ENCODE measurements at places on chromosomes 12 and 14.

DNA sequence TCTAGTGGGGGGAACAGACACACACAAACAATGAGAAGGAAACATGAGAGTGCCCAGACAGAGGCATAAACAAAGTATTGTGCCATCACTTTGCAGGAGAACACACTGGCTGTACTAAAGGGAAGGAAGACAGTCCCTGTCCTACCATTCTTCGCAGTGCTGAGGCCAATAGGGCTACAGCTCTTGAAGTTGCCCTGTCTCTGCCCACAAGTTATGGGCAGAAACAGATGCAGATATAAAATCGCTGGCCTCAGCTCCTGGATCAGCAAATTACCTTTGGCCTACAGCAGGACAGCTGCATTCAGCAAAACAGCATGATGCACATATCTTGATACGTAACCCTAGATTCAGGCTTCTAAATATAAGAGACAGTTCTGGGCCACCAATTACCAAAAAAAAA lies 23.0 kb upstream of the PRKAB1 start:
- no peak for DNase-seq

GRCh38 chr12:20370014-20370386 lies 1.7 kb downstream of the PDE3A start:
- no peak for DNase-seq

DNA sequence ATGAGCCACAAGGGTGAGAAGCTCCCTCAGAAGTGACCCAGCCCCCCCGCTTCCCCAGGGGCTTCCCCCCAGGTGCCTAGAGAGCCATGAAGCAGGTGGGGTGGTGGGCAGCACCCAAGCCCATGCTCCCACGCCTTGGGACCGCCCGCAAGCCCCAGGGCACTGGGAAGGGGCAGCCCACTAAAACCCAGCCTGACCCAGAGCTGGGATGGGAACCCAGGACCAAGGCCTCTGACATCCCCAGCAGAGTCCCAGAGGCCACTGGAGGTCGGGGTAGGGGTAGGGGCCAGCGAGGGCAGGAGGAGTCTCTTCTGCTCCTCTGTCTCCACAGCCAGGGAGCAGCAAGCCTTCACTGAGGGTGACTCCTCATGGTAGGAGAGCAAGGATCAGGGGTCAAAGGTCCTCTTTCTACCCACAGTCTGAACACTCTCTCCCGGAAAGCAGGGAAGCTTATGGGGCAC lies 86.5 kb upstream of the ZFP36L1 start:
- no peak for DNase-seq

GRCh38 chr14:75232597-75232996 lies 46.0 kb upstream of the FOS start:
- DNase-seq, result no peak

GRCh38 chr12:106115440-106115839 lies 23.3 kb downstream of the NUAK1 start:
- DNase-seq, result peak; percentile 82

- DNase-seq, result no peak
Observed at GRCh38 chr14:97945631-97946030, 1148.4 kb downstream of the VRK1 start.

GRCh38 chr14:40485688-40486087 lies 1053.5 kb upstream of the FBXO33 start:
- DNase-seq, result no peak

DNA sequence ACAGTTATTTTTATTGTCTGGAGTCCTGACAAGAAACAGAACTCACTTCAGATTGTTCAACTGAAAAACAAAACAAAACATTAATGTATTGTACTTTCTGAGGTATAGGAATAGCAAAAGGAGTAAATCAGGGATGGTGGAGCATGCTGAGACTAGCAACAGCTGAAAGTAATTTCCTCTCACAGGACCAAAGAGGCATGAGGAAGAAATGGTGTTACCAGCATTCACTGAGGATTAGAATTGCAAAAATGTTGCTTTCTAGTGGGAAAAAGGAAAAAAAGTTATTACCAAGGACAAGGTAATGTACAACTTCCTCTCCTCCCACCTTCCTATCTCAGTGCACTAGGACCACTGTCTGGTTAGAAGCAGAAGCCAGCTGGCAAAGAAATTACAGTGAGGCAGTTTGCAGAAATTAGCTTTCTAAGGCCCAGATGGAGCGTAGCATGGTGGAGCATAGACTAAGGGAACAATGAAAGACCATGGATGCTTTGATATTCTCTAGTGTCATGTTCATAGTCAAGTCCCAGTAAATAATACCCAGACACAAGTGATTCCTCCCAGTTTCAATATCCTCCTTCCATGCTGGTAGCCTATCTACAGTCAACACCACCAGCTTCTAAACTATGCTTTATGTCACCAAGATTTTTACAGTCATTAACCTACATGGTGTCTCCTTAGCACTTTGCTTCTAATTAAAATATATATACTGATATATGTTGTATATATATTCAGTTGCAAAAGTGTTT lies 133.7 kb upstream of the DCN start:
- no peak for DNase-seq

DNA sequence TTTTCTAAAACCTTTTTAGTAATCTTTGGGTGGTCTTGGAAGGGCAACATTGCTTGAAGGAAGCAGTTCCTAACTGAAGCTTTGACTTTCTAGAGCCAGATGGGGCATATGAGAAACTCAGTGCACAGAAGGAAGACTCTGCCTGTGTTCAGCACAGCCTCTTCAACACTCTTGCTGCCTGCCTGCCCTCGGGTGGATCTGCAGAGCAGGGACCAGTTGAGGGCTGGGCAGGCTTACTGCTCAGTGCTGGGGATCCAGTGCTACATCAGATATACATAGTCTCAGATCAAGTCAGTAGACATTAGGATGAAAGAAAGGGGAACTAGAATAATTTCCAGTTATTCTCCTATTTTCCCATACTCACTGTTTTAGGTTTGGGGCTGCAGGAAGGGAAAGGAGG lies 29.5 kb upstream of the TMX1 start:
- DNase-seq, result no peak

- DNase-seq, result peak; percentile 58
Observed at GRCh38 chr12:12032851-12033797, 37.6 kb upstream of the BCL2L14 start.

DNA sequence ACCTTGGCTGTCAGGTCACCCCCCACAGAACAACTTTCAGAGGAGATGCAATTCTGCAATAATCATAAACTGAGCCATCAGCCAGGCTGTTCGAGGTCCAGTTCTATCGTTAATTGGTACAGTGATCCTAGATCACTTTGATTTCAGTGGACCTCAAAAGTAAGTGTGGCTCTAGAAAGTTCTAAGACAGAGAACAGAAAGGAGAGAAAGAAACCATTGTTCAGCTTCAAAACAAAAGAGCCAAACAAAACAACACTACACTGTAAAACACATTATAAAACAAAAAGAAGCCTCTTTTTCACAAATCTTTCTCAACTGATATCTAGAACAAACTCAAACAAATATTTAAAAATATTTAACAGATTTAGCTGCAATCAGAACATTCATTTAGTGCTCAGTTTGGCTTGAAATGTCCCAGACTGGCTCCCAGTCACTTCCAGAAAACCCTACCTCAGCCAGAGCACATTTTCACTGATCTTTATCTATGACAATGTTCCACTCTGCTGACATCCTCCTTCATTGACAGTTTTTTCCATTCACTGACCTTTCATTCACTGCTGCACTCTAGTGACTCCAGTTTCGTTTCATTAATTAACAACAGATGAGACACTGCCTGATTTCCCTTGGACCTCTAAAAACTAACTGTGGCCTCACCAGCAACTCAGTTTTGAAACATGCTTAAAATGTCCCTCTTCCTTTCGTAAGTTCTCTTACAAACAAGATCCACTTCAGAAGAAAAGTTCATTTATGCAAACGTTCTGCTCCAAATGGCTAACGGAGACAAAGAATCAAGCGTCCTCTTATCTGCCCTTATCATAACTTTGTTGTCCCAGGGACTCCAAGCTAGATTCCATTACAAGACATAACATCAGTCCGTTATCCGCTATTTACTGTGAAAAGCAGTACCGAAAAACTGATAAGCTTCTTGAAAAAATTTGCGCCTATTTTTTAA lies 56.8 kb downstream of the DUSP16 start:
- no peak for DNase-seq

GRCh38 chr12:6157482-6157881 lies 33.0 kb upstream of the VWF start:
- no peak for DNase-seq

GRCh38 chr14:52363041-52363704 lies 49.1 kb downstream of the PTGER2 start:
- no peak for DNase-seq

- no peak for DNase-seq
Observed at GRCh38 chr14:70648346-70648745, 6.6 kb downstream of the TTC9 start.

DNA sequence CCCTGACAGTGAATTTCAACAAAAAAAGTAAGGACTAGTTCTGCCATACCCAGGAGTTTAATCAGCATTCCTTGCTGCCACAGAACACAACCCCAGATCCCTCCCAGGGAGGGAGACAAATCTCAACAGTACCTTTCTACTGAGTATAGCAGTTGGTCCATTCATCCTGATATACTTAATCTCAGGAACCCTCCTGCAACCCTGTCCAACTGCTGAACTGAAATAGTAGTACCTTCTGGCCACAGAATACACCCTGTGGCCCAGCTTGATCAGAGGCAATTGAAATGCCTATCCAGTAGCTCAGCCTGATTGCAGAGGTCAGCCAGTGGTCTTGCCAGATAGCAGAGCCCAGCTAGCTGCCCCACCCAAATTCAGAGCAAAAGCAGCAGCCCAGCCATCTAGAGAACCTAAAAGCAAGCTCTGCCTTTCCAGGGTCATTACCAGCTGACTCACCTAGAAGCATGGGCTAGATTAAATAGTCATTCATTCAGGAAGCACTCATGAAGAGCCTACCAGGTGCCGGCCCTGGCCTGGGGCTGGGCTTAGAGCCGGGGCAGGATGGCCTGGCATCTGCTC lies 40.0 kb upstream of the RHOJ start:
- DNase-seq, result no peak

DNA sequence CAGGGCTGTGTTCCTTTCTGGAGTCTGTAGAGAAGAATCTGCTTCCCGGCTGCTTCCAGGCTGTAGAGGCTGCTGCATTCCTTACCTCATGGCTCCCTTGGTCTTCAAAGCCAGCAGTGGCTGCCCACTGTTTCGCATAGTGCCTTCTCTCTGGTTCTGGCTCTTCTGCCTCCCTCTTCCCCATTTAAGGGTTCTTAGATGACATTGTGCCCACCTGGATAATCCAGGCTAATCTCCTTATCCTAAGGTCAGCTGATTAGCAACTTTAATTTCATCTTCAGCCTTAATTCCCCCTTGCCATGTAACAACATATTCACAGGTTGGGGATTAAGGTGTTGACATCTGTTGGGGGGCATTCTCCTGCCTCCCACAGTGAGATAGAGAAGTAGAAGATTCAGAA lies 208.6 kb upstream of the TMTC1 start:
- no peak for DNase-seq

GRCh38 chr14:44966601-44967336 lies 4.8 kb downstream of the TOGARAM1 start:
- DNase-seq, result no peak

- DNase-seq, result no peak
Observed at GRCh38 chr12:21884936-21885335, 56.3 kb downstream of the ABCC9 start.

DNA sequence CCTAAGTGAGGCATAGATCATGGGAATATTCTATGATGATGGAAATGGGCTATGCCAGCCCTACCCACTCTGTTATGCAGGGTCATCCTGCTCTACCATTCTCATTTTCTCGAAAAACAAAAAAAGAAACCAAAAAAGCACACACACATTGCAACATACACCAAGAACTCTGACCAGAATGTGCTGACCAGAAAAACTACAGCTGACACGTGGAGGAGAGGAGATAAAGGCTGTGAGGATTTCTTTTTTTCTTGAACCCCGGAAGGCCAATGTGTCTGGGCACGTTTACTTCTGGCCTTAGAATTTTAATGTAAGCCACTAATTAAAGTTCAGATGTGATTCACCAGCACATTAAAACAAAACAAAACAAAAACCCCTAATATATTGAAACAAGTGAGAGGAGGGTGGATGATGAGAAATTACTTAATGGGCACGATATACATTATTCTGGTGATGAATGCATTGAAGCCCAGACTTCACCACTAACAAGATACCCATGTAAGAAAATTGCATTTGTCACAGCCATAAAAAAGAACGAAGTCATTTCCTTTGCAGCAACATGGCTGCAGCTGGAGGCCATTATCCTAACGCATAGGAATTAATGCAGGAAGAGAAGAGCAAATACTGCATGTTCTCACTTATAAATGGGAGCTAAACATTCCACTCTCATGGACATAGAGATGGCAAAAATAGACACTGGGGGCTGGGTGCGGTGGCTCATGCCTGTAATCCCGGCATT lies 66.3 kb upstream of the PLEKHG3 start:
- no peak for DNase-seq
